ENCODE measurements at places on chromosomes 13 and 19. TPM values are rescaled to one million over a fixed set of nuclear protein-coding genes. Genes with fewer than 3 reads are reported as not detected.

DNA sequence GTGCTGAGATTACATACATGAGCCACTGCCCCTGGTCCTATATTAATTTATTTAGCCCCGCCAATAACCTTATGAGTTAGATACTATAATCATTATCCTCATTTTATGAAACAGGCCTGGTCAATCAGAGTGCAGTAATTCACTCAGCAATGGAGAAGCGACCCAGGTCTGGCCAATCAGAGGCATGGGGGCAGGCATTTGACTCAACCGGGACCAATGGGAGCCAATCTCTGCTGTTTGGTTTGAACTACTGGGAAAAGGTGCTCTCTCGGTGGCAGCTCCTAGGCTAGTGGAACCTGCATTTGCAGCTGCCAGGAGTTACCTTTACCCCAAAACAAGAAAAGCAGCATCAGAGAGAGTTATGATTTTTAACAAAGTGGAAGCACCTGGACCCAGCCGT lies 6.6 kb downstream of the SIRT2 start:
- no peak for DNase-seq

- DNase-seq: no peak
Measured at GRCh38 chr19:2624537-2625091, 77.9 kb downstream of the GNG7 start.

DNA sequence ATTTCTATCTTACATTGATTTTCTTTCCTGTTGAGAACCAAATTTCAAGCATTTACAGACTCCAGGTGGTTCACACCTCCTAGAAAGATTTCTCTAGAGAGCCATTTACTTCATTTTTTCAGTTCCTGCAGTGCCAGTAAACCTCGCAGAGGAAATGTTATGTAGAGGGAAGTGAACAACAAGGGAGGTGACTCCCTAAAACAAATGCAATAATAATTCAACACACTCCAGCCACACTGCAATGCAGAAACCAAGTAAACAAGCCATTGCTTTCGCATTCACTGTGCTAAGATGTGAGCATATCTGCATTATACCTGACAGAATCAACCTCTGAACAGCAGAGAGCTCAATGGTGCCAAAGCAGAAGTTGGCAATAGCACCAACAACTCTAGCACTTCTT lies 215.1 kb downstream of the RBM26 start:
- no peak for DNase-seq

Gene CABP5
- not detected for total RNA-seq

Gene SH3GL1
- 69.3 TPM for total RNA-seq

Gene SELENOV
- not detected for total RNA-seq

GRCh38 chr13:100689191-100689590 lies 14.6 kb upstream of the TMTC4 start:
- no peak for DNase-seq

- DNase-seq: no peak
Measured at GRCh38 chr19:51145916-51146493, 3.9 kb downstream of the SIGLEC7 start.

- no peak for DNase-seq
Measured at GRCh38 chr19:16338470-16339360, 14.1 kb downstream of the KLF2 start.

DNA sequence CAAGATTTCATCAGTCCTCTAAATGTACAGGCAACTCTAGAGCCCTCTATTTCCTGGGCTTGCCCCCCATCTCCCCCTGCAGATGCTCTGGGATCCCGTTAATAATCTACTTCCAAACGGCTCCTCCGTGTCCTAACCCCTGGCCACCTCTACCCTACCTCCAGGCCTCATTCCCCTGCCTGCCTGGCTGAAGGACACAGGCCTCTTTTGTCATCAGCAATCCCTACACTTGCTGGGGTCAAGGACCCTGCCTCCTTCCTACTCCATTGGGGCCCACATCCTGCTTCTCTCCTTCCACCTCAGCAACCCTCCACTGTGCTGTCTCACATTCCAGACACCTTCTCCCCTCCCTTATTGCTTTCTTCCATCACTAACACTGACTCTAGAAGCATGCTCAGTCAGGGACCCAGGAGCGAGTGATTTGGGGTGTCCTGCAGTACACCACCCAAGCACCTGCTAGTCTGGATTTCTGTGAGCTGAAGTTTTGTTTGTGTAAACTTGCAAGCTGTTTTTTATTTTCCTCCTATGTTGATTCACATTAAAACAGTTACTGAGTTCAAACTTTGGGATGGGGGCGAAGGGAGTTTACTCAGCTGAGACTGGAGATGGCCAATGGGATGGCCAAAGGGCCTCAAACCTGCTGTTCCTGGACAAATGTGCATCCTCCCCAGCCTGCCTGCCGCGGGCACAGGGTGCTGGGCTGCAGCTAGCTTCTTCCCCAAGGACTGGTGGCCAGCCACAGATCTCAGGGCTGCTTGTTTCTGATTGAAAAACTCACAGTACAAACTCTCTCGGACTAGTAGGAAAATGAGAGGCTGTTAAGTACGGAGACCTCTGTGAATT lies 314.7 kb downstream of the FOXO1 start:
- DNase-seq: no peak

Gene C13orf42
- total RNA-seq: not detected

- no peak for DNase-seq
Measured at GRCh38 chr19:47093841-47094240, 19.7 kb downstream of the ZC3H4 start.

Gene CEP89
- total RNA-seq: 5.1 TPM

GRCh38 chr19:11194656-11195558 lies 2.4 kb downstream of the KANK2 start:
- DNase-seq: no peak

- DNase-seq: no peak
Measured at GRCh38 chr13:106738186-106738678, 170.3 kb upstream of the ARGLU1 start.

DNA sequence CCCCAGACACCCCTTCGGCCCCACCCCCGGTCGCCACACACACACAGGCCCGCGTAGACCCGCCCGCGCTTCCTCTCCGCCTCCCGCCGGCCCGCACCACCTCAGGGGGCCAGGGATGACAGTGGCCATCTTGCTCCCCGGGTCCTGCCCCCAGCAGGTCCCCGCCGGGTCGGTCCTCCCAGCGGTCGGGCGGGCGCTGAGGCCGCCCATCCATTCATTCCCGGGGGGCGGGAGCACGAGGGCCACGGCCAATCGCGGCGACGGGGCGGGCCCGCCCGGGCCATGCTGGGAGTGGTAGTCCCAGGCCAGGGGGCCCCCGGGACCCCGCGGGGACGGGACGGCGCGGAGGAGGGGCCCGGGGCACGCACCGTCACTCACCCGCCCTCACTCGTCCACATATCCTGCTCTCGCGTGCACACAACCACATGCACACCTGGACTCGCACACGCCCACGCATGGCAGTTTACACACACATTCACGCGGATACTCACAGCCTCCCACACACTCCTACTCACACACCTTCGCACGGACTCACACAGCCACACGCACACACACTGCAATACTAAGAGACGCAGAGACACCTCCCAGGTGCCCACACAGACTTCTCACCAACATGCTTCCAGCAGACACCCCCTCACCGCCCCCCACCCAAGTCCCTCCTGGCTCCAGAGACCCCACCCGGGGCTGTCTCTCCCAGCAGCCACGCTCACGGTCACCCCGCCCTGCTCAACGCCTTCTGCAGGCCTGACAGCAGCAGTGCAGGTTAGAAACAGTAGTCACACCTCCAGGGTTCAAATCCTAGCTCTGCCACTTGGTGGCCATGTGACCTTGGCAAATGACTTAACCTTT lies at the start of gene DPF1:
DPF1 (minus strand) TSS at position 209 of the 849 bp plus-strand sequence; CDS start at position 129, 80 bp downstream.
- DNase-seq: no peak

Gene CGB7
- not detected for total RNA-seq

- no peak for DNase-seq
Measured at GRCh38 chr13:79989217-79989661, 351.7 kb downstream of the SPRY2 start.

GRCh38 chr19:15758379-15758778 lies 20.6 kb downstream of the OR10H3 start:
- no peak for DNase-seq

Gene MISP
- total RNA-seq: 0.49 TPM

DNA sequence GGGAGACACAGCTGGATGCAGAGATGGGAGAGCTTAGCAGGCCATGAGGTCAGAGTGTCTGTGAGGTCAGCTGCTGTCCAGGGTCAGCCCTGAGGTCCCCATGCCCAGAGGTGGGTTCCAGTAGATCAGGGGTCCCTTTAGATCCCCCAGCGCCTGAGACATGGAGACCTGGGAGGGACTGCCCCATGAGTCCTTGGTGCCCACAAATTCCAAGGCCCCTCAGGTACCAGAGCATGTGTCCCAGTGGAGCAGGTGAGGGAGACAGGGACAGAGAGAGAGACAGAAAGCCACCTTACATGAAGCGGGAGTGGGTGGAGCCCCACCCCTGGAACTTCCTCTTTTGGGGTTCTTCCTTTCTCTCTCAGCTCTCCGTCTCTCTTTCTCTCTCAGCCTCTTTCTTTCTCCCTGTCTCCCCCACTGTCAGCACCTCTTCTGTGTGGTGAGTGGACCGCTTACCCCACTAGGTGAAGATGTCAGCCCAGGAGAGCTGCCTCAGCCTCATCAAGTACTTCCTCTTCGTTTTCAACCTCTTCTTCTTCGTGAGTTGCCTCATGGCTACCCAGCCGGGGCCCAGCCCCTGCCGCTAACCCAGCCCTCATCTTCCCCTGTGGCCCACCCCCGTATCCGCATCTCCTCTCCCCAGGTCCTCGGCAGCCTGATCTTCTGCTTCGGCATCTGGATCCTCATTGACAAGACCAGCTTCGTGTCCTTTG lies at the start of gene CD37:
CD37 (plus strand) TSS at position 336 of the 713 bp plus-strand sequence; CDS start at position 471, 135 bp downstream.
- DNase-seq: no peak
